ENCODE measurements at places on chromosomes 1 and 21.

GRCh38 chr21:42807938-42808613 is 71.3 kb downstream of the WDR4 start:
- H3K36me3 ChIP-seq: no peaks in the 10 kb centered on the region
- no peak overlapping the region for H3K4me3 ChIP-seq
- no peaks in the 10 kb centered on the region for H3K27me3 ChIP-seq
- H3K4me1 ChIP-seq: peaks cover 6% of the 10 kb centered on the region

- no peak overlapping the region for H3K4me3 ChIP-seq
- no peaks in the 10 kb centered on the region for H3K27me3 ChIP-seq
- H3K36me3 ChIP-seq: peaks cover 21% of the 10 kb centered on the region
- H3K27ac ChIP-seq: no peak overlapping the region
- H3K4me1 ChIP-seq: no peaks in the 10 kb centered on the region
- DNase-seq: no peak
These were observed 2.5 kb downstream of the TSSK3 start for GRCh38 chr1:32364836-32365235.

DNA sequence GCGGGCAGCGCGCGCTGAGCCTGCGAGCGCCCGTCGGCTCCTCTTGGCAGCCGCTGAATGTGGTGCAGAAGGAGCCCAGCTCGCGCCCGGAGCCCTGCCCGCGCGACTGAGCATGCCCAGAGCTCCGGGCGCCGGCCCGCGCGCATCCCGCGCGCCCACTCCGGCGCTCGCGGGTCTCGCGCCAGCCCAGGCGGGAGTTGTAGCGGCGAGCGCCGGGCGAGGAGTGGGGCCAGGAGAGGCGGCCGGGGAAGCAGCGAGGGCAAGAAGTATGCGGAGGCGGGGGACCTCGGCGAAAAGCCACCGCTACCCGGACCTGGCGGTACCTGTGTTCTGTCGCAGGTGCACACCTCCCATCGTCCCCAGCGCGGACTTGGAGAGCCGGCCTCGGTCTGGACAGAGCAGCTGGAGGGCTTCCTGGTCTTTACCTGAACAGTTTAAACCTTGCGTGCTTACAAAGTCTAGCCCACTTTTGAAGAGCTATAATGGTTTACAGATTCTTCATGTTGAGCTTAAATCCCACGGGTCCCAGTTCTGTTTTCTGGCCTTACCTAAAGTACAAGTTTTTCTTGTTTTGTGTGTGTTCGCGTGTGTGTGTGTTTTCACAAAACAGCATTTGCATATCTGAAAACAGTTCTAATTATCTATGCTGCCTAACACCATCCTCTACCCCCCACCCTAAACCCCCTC is at the start of gene DDAH1:
Gene DDAH1, minus strand, starts transcription at position 61 of the 687 bp plus-strand sequence. CDS start 114 bp downstream, outside the sequence.
- DNase-seq: no peak
- H3K36me3 ChIP-seq: no peaks in the 10 kb centered on the region
- H3K27ac ChIP-seq: no peak within 1 kb of the TSS
- H3K4me1 ChIP-seq: peaks cover 11% of the 10 kb centered on the region
- no peaks in the 10 kb centered on the region for H3K27me3 ChIP-seq

- H3K4me3 ChIP-seq: no peak overlapping the region
- H3K27ac ChIP-seq: no peak overlapping the region
- H3K36me3 ChIP-seq: no peaks in the 10 kb centered on the region
- DNase-seq: no peak
- no peaks in the 10 kb centered on the region for H3K27me3 ChIP-seq
- H3K4me1 ChIP-seq: no peaks in the 10 kb centered on the region
These were observed 36.7 kb upstream of the GOLT1A start for GRCh38 chr1:204250428-204251030.

DNA sequence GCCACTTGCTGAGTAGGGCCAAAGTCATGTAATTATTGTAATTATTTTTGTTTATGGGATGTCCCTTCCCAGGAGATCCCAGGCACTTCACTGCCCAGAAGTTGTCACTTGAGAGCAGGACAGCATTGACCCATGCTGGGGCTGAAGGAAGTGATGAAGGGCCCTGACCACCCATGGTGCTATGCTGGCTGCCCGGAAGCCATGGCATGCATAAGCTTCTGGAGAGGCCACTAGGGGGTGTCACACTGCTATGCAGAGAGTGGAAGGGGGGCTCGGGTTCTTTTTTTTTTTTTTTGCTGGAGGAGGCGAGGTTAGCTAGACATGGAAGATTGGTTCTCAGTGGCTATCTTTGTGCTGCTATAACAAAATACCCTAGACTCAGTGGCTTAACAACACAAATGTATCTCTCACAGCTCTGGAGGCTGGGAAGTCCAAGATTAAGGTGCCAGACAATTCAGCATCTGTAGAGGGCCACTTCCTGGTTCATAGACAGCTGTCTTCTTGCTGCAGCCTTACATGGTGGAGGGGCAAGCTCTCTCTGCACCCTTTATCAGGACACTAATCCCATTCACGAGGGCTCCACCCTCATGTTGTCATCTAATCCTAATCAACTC is 84.9 kb downstream of the CNIH3 start:
- no peaks in the 10 kb centered on the region for H3K4me1 ChIP-seq
- H3K27me3 ChIP-seq: no peaks in the 10 kb centered on the region
- no peaks in the 10 kb centered on the region for H3K36me3 ChIP-seq

DNA sequence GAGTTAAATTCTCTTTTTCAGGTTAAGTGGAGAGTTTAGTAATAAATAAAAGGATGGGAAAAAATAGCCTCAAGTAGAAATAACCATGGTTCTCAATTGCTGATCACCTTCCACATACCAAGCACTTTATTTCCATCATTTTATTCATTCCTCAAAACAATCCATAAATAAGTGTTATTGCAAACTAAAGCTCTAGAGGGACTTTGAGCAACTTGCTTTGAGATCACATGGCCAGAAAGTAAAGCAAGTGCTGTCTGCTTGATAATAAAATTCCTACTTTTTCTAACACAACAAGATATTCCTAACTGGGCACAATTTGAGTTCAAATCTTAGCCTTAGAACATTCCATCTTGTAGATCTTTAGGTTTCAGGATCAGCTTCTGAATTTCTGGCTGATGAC is 97.1 kb upstream of the C1orf87 start:
- peaks cover 7% of the 10 kb centered on the region for H3K4me1 ChIP-seq
- DNase-seq: no peak
- H3K36me3 ChIP-seq: no peaks in the 10 kb centered on the region
- H3K27me3 ChIP-seq: no peaks in the 10 kb centered on the region
- H3K27ac ChIP-seq: no peak overlapping the region
- H3K4me3 ChIP-seq: no peak overlapping the region

DNA sequence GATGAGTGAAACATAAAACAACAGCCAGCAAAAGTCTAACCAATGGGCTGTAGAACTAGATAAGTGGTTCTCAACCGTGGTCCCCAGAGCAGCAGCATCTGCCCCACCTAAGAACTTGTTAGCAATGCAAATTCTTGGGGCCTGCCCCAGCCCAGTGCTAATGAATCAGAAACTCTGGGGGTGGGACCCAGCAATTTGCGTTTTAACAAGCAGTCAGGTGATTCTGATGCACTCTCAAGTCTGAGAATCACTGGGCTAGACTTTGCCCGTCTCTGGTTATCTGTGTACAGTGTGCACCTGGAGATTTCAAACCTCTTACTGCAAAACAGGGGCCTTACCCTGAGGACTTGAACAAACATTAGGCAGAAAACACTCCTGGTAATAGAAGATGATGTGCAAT is 66.5 kb downstream of the PLXNA2 start:
- H3K27me3 ChIP-seq: no peaks in the 10 kb centered on the region
- H3K27ac ChIP-seq: no peak overlapping the region
- peaks cover 21% of the 10 kb centered on the region for H3K4me1 ChIP-seq
- no peak for DNase-seq

DNA sequence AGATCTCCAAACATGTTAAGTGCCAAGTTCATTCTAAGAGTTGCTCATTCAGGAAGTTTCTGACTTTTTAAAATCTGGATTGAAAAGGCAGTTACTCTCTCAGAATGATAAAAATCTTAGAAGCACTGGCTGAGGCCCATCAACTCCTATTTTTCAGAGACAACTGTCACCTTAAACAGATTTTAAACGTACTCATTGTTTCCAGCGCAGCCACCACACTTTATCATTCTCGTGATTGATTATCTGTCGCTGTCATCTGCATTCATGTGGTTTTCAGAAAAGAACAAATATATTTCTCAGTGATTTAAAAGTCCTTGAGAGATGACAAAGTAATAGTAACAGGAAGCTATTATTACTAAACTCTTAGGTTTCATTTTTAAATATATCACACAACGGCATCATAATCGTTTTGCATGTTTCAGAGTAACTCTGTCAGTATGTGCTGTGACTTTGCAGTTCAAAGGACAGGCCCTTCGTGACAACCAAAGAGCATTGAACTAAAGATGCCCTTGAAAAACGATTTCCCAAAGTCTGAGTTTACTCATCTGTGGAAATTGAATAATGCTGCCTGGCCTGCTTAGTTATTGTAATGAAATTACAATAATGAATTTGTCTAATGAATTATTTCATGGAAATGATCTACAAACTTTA is 14.9 kb upstream of the KCNK1 start:
- no peak for DNase-seq
- no peaks in the 10 kb centered on the region for H3K36me3 ChIP-seq
- no peaks in the 10 kb centered on the region for H3K4me1 ChIP-seq

GRCh38 chr1:104991702-104992101 is 1242.0 kb downstream of the AMY1C start:
- H3K4me1 ChIP-seq: no peaks in the 10 kb centered on the region
- H3K36me3 ChIP-seq: no peaks in the 10 kb centered on the region
- H3K27me3 ChIP-seq: no peaks in the 10 kb centered on the region

GRCh38 chr1:36133484-36133883 is 8.5 kb upstream of the COL8A2 start:
- peaks cover 43% of the 10 kb centered on the region for H3K4me1 ChIP-seq
- peaks cover 9% of the 10 kb centered on the region for H3K36me3 ChIP-seq
- peak; percentile 75 for DNase-seq
- no peaks in the 10 kb centered on the region for H3K27me3 ChIP-seq
- peak overlapping the region; percentile 98 for H3K27ac ChIP-seq

DNA sequence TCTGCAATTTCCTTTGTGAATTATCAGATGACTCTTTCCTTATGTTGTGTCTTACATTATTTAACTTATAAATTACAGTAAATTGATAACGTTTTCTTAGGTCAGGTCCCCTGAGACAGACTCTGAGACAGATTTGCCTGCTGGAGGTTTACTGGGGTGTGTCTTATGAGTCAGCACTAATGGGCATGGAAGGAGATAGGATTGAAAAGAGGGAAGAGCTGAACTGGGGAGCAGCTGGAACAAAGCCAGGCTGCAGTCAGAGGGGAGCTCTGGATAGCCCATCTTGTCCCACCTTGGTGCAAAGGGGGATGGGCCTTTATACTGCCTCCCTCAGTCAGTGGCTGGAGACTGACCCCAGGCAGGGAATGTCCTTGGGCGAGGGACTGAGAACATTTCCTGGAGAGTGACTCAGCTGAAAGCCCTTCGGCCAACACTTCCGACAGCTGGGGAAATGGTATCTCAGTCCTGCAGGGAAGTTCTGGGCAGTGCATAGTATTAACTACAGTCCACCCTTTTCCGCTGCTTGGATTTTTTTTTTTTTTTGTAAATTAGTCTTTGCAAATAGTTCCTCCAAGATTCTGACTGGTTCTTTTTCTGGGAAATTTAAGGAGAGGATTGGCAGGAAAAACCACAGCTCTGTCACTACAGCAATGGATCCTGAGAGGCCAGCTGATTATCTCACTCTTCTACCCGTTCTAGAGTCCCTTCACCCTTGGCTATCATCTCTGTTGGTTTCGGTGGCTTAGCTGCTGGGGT is 39.1 kb upstream of the CDC42BPA start:
- DNase-seq: no peak
- H3K36me3 ChIP-seq: no peaks in the 10 kb centered on the region
- H3K4me3 ChIP-seq: peak overlapping the region; percentile 16
- H3K27ac ChIP-seq: peak overlapping the region; percentile 45

GRCh38 chr1:36134031-36134430 is 9.0 kb upstream of the COL8A2 start:
- H3K4me1 ChIP-seq: peaks cover 43% of the 10 kb centered on the region
- no peak overlapping the region for H3K4me3 ChIP-seq
- DNase-seq: no peak
- H3K36me3 ChIP-seq: peaks cover 9% of the 10 kb centered on the region

DNA sequence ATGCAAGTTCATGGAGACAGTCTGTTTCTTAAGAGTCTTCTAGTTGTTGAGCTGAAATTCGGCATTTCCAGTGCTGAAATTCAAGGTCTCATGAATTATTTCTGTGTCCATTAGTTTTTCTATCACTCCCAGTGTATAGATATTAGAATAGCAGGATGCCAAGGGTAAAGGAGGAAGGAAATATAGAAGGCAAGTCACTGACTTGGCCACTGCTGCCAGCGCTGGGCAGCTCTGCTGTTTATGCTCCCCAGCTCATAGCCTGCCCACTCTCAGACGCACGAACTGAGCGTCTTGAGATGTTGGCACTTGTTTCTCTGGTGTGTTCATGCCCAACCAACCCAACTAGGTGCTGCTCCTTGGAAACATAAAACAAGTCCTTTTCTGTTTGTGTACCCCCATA is 110.1 kb downstream of the SLC45A1 start:
- no peak for DNase-seq
- no peaks in the 10 kb centered on the region for H3K27me3 ChIP-seq
- H3K27ac ChIP-seq: no peak overlapping the region
- no peaks in the 10 kb centered on the region for H3K36me3 ChIP-seq
- H3K4me1 ChIP-seq: peaks cover 10% of the 10 kb centered on the region
- H3K4me3 ChIP-seq: no peak overlapping the region

DNA sequence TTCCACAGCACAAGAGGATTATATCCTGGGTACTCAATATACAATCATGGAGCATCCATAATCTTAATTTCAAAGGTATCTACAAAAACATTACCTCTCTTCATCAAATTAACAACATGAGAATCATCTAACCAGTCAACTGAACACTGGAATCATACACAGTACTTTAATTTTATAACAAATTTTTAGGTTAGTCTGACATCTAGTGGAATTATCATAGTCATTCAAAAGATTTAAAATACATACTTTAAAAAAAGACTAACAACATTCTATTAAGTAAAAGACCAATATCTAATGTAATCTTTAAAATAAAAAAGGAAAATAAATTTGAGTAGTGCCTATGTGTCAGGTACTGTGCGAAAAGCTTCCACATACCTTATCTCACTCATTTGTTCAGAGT is 16.8 kb upstream of the SH3GLB1 start:
- no peak overlapping the region for H3K4me3 ChIP-seq
- H3K36me3 ChIP-seq: no peaks in the 10 kb centered on the region
- H3K27ac ChIP-seq: no peak overlapping the region
- no peak for DNase-seq
- no peaks in the 10 kb centered on the region for H3K4me1 ChIP-seq

GRCh38 chr1:90746857-90747256 is 29.8 kb upstream of the BARHL2 start:
- H3K4me1 ChIP-seq: no peaks in the 10 kb centered on the region
- H3K4me3 ChIP-seq: no peak overlapping the region
- H3K27me3 ChIP-seq: no peaks in the 10 kb centered on the region
- H3K36me3 ChIP-seq: no peaks in the 10 kb centered on the region
- no peak overlapping the region for H3K27ac ChIP-seq

GRCh38 chr1:17201201-17202021 is 3.5 kb upstream of the PADI1 start:
- H3K36me3 ChIP-seq: no peaks in the 10 kb centered on the region
- H3K4me1 ChIP-seq: peaks cover 27% of the 10 kb centered on the region
- H3K27ac ChIP-seq: no peak overlapping the region
- no peak for DNase-seq

GRCh38 chr1:248905662-248906008 is 400 bp upstream of the PGBD2 start:
- peak overlapping the region; percentile 76 for H3K27ac ChIP-seq
- no peaks in the 10 kb centered on the region for H3K36me3 ChIP-seq
- no peaks in the 10 kb centered on the region for H3K27me3 ChIP-seq

Measured in keratinocyte (primary cell).